HEK293T (cell line): ENCODE measurements at places on chromosomes 3 and 15.
A peak's percentile ranks its signal among the peaks of the same experiment; 100 is the strongest.

- DNase-seq, result no peak
These were observed 104.5 kb downstream of the NSUN3 start for GRCh38 chr3:94167346-94167745.

DNA sequence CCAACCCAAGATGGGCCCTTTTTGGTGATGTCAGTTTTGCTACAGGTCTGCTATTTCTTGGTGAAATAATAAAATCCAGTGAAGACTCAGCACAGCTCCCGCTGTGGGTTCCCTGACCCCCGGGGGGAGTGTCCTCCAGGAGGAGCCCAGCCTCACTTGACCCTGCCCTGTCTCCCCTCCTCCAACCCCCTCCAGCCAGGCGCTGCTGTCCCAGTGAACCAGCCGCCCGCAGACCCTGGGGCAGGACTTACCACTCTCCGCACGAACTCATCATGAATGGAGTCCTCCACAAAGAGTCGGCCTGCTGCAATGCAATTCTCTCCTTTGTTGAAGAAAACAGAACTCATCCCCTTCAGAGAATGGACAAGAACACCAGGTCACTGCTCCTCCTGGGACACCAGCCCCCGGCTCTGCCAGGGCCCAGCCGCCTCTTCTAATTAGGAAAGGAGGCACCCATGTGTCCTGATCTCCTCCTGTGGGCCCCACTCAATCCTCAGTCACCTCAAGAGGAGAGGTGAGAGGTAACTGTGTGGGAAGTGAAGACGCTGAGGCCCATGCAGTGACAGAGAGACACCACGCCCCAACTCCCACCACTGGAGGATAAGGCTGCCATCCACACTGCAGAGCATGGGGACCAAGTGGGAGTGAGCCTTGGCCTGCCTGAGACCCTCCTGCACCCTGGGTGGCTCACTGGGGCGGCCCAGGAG lies 28.8 kb upstream of the SLC41A3 start:
- no peak for DNase-seq

DNA sequence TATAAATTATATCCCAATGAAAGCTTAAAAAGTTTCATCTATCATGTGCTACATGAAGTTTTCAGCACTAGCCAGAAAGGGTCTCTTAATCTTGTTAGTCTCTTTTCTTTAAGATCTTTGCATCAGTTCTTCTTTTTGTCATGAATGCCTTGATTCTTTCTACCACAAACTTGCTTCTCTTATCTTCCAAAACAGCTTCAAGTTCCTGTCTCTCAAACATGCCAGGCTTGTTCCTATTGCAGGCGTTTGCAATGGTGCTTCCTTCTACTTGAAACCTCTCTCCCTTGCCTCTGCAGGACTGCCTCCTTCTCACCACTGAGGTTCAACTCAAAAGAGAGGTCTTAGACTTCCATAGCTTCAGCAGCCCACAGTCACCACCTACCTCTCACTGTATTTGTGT lies 104.3 kb upstream of the FRMD4B start:
- no peak for DNase-seq

DNA sequence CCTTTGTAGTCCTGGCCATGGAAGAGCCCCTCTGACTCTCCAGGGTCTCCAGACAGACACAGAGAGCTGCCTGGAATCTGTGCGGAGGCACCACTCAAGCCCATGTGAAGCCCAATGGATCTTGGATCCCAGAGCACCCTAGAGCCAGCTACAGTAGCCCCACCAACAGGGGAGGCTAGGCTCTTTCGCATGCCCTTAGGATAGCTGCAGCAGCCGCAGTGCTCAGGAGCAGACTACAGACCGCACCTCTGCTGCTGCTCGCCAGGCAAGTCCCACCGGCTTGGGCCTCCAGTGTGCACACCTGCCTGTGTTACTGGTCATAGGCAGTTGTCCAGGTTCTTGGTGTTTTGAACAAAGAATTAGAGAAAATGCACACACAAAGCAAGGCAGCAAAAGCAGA lies 131.6 kb downstream of the SPATA16 start:
- no peak for DNase-seq

- no peak for DNase-seq
These were observed 11.9 kb downstream of the GOLGB1 start for GRCh38 chr3:121737644-121738043.

GRCh38 chr3:39088889-39089288 lies 18.5 kb downstream of the GORASP1 start:
- no peak for DNase-seq

DNA sequence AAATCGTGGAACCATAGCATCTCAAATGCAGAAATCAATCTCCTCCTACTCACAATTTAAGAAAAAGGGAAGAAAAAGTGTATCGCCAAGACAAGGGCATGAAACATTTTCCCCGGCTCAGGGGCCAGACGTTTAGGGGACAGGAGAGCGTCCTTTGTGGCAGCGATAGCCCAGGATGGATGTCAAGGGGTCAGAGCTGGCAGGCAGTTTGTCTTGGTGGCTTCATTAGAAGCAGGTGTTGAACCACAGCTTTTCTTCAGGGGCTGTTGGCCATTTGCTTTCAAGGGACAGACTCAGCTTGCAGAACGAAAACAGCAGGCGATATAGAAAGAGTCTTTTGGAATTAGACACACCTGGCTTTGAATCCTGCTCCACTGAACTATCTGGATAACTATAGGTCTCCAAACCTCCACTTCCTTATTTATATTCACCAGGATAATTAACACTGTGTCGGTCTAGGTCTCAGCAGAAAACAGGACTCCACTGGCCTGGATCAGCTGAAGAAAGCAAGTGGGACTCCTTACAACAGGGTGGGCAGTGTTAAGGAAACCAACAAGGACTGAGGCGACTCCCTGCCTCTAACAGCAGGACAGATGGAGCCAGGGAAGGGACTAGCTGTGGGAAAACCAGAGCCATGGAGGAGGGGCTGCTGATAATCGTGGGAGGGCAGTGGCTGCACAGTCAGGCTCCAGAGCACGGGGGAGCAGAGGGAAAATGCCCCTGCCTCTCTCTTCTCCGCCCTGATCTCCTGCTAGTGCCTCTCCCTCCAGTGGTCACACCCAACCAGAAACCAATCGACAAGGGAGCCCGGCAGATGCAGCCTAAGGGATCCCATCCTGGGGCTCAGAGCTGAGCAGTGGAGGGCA lies 123.6 kb downstream of the LIPC start:
- DNase-seq, result no peak

DNA sequence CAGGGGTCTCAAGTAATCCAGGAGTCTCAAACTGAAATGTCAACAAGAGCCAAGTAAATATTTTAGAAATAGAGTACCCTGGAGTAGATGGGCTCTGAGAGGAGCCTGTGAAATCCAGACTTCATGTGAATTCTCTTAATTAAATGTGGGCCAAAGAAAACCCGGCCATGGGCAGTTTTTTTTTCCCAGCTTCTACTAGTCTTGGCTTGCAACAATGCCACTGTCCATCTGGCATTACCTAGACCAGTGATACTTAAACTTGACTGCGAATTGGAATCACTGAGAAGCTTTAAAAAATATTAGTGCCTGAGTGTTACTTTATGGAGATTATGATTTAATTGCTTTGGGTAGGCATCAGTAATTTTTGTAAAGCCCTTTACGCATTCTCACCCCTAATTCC lies 66.4 kb upstream of the GOLGA6B start:
- no peak for DNase-seq

DNA sequence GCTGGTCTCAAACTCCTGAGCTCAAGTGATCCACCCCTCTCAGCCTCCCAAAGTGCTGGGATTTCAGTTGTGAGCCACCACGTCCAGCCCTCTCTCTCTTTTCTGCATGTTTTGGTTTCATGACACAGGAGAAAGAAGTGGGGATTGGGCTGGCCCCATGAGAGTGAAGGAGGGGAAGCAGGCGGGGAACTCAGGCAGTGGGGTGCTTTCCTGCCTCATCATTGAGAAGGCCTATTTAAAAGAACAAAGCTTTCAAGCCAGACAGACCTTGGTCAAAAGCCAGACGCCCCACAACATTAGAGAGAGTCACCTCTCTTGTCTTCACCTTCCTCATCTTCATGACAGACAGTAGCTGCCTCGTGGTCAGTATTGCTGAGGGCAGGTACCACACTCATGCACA lies 15.9 kb downstream of the PSTPIP1 start:
- DNase-seq, result no peak

- DNase-seq, result no peak
These were observed 65.7 kb upstream of the CHMP2B start for GRCh38 chr3:87161417-87161816.

- no peak for DNase-seq
These were observed 26.3 kb downstream of the BLM start for GRCh38 chr15:90743407-90743806.

DNA sequence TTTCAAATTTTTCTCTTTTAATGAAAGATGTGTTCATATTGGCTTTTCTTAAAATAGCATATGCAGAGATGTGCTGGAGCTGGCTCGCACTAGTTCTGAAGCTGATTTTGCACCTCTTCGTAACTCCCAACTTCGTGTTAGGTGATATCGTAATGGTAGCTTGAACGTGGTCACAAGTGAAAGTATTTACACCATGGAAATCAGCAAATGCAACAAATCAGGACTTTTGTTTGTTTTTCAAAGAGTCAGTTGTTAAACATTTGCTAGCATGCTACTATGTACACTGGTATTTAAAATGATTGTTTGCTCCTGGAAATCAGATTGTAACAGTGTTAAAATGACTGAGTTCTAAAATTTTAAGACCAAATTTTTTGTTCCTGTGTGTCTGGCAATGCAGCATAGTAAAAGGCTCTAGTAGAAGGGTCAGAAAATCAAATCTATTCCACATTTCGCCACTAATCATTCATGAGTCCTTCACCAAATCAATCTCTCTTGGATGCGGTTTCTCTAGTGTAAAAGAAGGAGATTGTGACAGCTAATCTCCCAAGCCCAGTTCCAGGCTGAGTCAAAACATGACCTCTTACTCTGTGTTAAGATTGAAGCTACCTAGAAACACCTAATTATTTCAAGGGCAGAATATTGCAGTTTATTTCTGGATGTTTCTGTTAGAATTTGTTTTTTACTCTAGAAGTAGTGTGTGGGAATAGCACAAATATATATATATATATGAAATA lies 34.3 kb upstream of the CMC1 start:
- DNase-seq, result no peak

- no peak for DNase-seq
These were observed 33.2 kb downstream of the ZNF106 start for GRCh38 chr15:42457445-42458442.

- DNase-seq, result no peak
These were observed 4.1 kb downstream of the LOXL1 start for GRCh38 chr15:73930371-73930770.

GRCh38 chr15:63712828-63713520 lies 115.8 kb downstream of the FBXL22 start:
- no peak for DNase-seq

DNA sequence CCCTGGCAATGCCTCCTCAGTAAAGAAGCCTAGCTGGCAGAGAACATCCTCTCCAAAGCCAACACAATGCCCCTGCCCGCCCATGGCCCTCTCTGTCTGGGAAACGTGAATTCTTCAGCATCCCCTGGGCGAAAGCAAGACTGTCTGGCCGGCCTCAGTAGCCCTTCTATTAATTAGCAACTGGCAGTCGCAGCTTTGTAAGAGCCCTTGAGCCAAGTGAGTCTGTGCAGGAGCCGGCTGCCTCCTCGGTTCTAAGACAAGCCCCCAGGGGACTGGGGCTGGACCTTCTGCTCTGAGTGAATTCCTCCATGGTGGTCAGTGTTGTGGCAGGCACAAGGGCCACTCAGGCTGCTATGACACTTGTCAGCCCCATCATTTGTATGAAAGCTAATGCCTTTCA lies 7.4 kb downstream of the HCN4 start:
- DNase-seq, result no peak

DNA sequence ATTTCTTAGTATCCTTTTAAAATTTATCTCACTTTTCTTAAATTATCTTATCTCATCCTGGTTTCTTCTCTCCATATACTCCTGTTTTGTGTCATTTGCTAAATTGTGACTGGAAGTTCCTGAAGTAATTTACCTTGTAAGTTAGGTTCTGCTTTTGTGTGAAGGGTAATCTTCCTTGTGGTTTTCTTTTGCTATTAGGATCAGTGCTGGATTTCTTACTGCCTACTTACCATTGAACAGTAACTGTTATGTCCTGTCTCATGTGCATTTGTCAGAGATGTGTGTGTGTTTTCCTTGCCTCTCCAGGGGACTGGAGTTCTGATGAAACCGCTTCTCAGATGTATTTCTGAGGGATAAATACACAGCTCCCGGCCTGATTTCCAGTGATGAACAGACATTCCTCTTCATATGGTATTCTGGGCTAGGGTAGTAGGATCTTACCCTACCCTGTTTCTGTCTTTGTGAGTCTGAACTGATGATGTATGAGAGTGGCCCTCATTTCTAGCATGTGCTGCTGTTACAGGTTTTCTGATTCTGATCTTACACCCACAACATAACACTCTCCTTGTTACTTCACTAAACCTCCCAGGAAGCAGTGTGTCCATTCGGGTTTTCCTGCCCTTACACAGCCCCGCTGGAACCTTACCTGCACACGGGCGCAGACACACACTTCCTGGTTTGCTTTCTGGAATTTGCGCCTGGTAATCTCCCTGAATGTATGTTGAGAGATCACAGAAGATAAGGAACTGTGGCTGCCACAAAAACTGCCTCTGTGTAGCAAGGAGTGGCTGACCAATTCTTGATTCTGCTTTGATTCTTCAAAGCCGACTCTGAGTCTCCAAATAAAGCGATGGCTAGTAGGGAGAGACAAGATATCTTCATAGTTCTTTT lies 14.7 kb downstream of the PAK2 start:
- no peak for DNase-seq

- DNase-seq, result peak; percentile 98
These were observed at the start of gene PARP6 for GRCh38 chr15:72272213-72272996. Gene PARP6 (minus strand): TSS chr15:72272554. CDS start chr15:72267477, 5,077 bp downstream.

DNA sequence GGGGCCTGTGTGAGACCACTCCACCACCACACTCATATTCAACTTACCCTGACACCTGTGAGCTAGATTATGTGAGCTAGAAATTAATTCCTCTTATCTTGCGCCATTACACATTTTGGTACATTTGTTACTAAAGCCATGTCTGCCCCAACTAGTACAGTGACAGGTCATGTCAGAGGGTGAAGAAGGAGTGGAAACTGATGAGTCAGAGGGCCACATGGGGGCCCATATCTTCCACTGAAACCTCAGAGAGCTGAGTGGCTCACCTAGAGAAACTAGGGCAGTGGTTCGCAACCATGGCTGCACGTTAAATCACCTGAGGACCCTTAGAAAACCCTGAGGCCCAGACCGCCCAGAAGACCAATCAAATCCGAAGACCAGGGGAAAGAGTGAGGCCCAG lies 15.7 kb upstream of the MEF2A start:
- DNase-seq, result no peak

GRCh38 chr15:67072958-67073357 lies 7.6 kb downstream of the SMAD3 start:
- no peak for DNase-seq

DNA sequence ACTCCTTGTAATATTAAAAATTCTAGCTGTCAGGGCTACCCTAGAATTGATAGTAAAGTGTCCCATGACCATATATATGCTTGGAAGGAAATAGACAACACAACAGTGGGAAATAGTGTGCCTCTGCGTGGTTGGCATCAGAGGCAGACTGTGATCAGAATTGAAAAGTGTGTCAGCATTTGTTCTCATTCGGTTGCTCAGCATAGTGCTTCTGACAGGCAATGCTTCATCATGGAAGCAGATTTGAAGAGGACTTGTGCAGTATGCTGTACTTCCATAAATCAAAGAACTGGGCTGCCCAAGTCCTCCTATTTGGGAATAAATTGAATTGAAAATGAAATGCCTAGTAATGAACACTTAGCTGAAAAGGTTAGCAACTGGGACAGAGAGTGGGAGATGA lies 435.7 kb downstream of the DIPK2A start:
- no peak for DNase-seq

GRCh38 chr3:37906734-37907282 lies 45.1 kb downstream of the CTDSPL start:
- DNase-seq, result no peak

GRCh38 chr3:187210091-187210490 lies 12.8 kb downstream of the RTP1 start:
- DNase-seq, result no peak

- DNase-seq, result no peak
These were observed 30.4 kb downstream of the ZNF662 start for GRCh38 chr3:42936157-42936981.
